ENCODE measurements at places on chromosomes 11 and 22. TPM values are rescaled to one million over a fixed set of nuclear protein-coding genes. Genes with fewer than 3 reads are reported as not detected.

GRCh38 chr11:57434640-57435546 lies 8.0 kb upstream of the SLC43A3 start:
- DNase-seq = no peak

DNA sequence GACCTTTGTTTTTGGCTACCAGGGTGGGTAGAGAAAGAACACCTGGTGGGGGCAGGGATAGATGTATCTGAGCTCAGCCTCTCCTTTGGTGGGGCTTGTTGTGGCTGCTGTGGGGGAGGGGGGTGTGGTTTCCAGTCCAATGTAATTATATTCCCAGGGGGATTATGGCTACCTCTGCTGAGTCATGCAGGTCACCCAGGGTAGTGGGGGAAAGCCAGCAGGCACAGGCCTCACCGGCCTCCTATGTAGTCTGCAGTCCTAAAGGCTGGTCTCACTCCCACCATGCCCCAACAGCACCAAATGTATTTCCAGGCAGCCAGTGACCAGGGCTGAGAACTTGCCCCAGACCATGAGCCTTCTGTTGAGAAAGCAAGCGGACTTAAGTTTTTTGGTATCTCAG lies 119.6 kb downstream of the DYNC2H1 start:
- peak; percentile 47 for DNase-seq

DNA sequence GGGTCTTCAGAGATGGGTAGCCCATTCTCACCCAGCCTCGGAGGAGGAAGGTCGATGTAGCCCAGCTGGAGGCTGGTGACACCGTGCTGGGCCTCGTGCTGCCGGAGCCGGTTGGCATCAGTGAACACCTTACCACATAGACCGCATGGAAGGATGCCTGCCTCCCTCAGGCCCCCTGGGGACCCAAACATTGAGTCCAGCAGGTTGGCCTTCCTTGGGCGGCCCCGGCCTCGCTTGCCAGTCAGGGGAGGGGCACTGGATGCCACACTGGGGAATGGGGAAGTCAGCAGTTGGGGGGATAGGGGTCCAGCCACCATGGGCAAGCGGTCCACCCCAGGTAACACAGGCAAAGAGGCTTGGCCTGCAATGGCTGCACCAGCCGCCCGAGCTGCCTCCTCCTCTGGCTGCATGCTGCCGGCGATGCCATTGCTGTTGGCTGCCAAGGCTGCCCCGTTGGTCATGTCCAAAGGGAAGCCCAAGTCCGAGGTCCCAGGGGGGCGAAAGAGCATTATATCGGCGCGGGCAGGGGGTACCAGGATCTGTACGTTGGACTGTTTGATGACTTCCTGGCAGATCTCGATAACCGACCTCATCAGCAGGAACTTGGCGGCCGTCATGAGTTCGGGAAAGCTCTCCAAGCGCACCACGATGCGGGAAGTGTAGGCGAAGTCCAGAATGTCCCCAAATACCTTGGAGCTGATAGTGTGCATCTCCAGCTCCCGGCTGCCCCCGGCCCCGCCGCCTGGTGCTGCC lies 1.4 kb downstream of the PATZ1 start:
- DNase-seq = no peak

DNA sequence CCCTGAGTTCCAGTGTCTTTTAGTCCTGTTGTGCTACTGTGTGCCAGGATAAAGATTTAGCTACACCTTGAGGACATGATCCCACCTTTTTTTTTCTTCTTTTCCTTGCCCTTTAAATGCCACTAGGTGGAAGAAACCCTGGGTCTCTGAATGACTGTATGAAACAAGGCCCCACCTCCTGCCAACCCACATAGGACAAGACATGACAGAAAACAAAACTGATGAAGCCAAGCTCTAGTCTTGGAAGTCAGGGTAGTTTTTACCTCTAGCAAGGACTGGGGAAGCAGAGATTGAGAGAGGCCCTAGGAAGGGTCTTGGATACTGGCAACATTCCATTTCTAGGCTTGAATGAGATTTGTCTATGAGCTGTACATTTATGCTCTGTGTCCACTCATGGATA lies 410.7 kb downstream of the MIAT start:
- no peak for DNase-seq

DNA sequence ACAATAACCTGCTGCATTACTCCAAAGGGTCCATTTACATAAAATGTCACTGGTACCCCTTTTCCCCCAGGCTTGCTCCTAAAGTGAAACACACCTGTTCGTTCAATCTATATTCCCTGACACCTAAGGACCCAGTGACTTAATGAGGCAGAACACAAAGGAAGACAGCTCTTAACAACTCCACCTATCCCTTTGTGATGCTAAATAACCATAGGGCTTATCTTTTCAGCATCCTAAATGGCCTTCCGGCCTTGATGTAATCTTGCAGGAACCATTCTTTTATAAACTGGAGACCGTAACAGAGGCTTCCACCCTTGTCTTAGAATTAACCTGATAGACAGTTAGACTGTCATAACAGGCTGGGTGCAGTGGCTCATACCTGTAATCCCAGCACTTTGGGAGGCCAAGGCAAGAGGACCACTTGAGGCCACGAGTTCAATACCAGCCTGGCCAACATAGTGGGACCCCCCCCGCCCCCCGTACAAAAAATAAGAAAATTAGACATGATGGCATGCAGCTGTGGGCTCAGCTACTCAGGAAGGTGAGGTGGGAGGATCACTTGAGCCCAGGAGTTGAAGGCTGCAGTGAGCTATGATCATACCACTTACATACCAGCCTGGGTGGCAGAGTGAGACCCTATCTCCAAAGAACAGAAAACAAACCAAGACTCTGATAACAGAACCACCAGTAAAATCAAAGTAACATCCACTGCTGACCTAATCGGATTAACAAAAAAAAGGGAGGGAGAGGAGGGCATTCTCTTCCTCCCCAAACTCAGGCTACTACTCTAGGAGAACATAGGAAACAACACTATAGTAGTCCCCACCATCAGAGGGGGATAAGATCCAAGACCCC lies 5.1 kb downstream of the CHEK2 start:
- no peak for DNase-seq

Gene WBP2NL
- 0.24 TPM for total RNA-seq
